Stimulated activated naive CD8-positive, alpha-beta T cell treated with anti-CD3 and anti-CD28 coated beads, Interleukin-15, amount 100 ng/mL, for 72 hours (primary cell): ENCODE measurements at places on chromosomes 5 and 9.

- DNase-seq = no peak
Measured at GRCh38 chr5:141356950-141357349, 2.1 kb downstream of the PCDHGA4 start.

- no peak for DNase-seq
Measured at GRCh38 chr5:108862211-108862610, 114.5 kb downstream of the FER start.

- no peak for DNase-seq
Measured at GRCh38 chr5:165263536-165263935, 1758.1 kb downstream of the MAT2B start.

DNA sequence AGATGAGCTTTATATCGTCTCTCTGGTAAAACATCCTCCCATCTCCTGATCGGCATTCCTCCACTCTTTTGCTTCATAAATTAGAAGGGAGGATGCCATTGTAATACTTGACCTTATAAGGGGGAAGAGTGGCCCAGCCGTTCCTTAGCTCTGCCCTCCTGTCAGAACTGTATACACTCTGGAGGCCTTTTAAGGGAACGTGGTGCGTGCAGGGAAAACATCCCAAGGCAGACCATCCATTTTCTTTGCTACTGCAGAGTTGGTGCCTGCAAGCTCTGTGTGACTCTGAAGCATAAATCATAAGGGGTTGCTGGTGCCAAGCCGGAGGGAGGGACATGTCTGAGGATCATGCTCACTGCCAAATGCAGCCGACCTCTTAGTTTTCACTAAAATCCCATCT is 90.4 kb downstream of the PGM5 start:
- no peak for DNase-seq

DNA sequence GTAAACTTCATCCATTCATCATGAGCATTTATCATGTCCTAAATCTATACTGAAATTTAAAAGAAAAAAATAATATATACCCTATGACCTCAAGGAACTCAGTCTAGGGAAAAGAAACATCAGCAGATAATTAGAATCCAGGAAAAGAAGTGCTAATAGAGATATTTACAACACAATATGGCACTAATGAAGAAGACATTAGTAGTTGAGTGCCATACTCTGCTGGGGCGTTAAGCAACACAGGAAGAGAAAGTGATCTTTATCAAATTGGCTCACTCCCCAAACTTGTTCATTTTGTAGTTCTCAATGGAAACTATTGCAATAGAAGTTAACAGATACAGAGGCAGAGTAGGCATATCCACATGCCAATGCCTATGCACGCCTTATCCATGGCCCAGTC is 27.5 kb downstream of the GABRA6 start:
- no peak for DNase-seq

- no peak for DNase-seq
Measured at GRCh38 chr5:5014586-5015235, 125.4 kb upstream of the ADAMTS16 start.

GRCh38 chr9:89721971-89722530 is 117.2 kb downstream of the GADD45G start:
- DNase-seq = no peak

- DNase-seq = no peak
Measured at GRCh38 chr5:146425023-146425422, 22.1 kb upstream of the TCERG1 start.

DNA sequence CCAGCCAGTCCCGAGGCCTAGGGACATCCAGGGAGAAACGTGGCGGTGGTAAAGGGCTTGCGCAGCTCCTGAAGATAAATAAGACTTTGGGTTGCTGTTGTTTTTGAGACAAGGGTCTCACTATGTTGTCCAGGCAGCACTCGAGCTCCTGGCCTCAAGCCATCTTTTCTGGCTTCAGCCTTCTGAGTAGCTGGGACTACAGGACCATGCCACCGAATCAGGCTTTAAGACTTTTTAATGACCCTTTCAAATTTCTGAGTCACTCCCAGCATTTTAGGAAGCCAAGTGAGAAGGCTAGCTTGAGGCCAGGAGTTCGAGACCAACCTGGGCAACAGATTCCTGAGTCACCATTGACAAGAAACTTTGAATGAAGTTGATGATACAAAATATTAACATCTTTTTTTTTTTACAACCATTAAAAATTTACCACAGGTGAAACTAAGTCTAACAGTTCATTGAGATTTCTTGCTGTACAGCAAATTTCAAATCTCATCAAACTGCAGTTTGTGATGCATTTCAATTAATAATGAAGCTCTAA is 817 bp upstream of the GNE start:
- DNase-seq = no peak

GRCh38 chr5:168808051-168808616 is 229.0 kb upstream of the PANK3 start:
- DNase-seq = no peak

DNA sequence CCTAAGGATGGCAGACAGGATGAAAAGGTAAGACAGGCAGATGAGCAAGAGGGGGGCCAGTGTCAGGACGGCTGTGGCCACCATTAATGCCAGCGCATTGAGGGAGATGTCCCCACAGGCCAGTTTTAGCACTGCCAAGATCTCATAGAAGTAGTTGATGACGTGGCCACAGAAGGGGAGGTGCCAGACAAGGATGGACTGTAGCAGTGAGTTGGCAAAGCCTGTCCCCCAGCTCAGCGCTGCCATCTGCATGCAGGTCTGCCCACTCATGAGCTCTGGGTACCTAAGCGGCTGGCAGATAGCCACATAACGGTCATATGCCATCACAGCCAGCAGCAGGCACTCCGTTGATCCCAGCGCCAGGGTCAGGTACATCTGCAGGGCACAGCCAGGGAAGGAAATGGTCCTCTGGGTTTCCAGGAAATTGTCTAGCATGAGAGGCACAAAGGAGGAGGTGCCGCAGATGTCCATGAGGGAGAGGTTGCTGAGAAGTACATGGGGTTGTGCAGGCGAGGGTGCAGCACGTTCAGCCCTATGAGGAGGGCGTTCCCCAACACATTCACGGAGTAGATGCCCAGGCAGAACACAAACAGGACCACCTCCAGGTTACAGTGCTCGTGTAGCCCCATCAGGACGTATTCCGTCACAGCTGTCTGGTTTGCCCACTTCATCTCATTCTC is 10.8 kb downstream of the OR13J1 start:
- no peak for DNase-seq

- no peak for DNase-seq
Measured at GRCh38 chr9:3916411-3916810, 383.5 kb downstream of the GLIS3 start.

- peak; percentile 44 for DNase-seq
Measured at GRCh38 chr5:56080375-56081052, 85.8 kb upstream of the IL6ST start.

DNA sequence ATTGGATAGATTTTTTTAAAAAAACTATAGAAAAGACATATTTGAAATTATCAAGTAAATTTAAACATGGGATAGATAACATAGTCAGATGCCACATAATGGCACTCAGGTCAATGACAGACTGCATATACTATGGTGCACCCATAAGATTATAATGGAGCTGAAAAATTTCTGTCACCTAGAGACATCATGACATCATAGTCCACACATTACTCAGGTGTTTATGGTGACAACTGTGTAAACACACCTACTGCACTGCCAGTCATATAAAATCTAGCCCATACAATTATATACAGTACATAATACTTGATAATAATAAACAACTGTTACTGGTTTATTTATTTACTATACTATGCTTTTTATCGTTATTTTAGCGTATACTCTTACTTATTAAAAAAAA is 58.6 kb downstream of the CPLANE1 start:
- no peak for DNase-seq

DNA sequence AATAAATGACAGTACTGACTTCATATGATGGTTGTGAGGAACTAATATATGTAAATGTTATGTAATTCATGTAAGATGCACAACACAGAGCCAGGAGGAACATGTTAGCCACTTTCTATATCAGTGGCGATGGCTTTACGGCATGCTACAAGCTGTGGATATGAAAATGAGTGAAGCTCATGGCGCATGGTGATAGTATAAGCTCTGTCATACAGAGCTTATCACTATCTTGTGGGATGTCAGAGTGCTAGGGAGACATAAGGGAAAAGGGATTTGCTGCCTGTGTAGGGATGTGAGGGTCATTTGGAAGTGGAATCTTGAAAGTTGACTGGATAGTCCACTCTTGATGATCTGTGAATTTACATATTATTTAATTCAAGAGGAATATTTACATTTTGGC is 13.6 kb downstream of the CPEB4 start:
- DNase-seq = no peak

GRCh38 chr9:14277761-14278160 is 36.2 kb downstream of the NFIB start:
- no peak for DNase-seq

GRCh38 chr5:73022471-73023169 is 66.8 kb downstream of the FCHO2 start:
- DNase-seq = no peak

DNA sequence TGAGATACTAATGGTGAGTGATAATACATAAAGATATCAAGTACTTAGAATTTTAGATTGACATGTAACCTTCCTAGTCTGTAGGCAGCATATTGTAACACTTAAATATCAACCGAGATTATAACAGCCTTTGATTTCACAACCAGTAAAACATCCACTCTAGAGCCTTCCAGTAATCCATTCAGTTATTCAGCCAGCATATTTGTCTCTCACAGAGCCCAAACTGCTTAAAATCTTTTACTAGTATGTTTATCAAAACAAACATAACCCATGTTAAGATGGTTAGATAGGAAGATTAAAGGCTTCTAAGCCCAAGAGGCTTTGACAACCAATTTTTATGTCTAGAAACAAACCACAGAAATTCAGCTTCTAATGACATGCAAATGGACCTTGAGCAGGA is 177.9 kb upstream of the FST start:
- DNase-seq = no peak

DNA sequence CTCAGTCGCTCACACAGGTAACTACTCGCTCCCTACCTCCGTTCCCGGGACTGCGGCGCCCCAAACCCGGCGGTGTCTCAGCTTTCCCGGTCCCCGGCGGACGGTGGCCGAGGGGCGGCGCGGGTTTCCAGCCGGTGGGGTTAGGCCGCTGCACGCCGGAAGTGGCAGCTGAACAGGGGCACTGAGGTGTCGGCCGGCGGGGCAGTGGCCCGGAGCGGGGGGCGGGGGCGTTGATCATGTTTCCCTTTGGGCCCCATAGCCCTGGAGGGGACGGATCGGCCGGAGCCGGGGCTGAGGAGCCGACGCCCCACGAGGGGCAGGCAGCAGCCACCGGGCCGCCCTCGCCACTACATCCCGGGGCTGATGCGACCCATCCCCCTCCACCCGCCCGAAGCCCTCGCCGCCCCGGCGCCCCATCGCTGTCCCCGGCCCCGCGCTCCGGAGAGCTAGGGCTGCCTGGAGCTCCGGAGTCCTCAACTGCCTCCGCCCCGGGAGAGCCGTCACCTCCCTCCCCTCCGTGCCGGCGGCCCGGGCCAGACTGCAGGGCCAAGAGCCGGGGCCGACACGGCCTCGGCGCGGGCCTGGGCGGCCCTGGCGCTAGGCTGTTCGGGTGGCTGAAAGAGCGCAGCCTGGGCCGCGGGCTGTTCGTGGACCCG is at the start of gene DCAF10:
TSS of gene DCAF10 (plus strand) at position 167 of the 656 bp plus-strand sequence. CDS start at position 237, 70 bp downstream.
- peak; percentile 92 for DNase-seq
